Thymus (tissue), 14 donors: ENCODE measurements at places on chromosomes 13 and 19.

GRCh38 chr19:2302319-2303210 is 5.4 kb downstream of the LINGO3 start:
- H3K27ac ChIP-seq: no peak overlapping the region
- H3K27me3 ChIP-seq: peaks cover 45% of the 10 kb centered on the region
- H3K4me3 ChIP-seq: no peak overlapping the region
- no peaks in the 10 kb centered on the region for H3K4me1 ChIP-seq
- no peak for DNase-seq

- H3K36me3 ChIP-seq: peaks cover 7% of the 10 kb centered on the region
- no peaks in the 10 kb centered on the region for H3K4me1 ChIP-seq
- DNase-seq: no peak
- no peak overlapping the region for H3K4me3 ChIP-seq
Observed at GRCh38 chr19:6035026-6035425, 57.1 kb upstream of the RANBP3 start.

- H3K4me3 ChIP-seq: no peak overlapping the region
- H3K36me3 ChIP-seq: no peaks in the 10 kb centered on the region
- H3K27me3 ChIP-seq: no peaks in the 10 kb centered on the region
- H3K27ac ChIP-seq: no peak overlapping the region
- DNase-seq: no peak
Observed at GRCh38 chr19:33458171-33458633, 63.4 kb downstream of the PEPD start.

DNA sequence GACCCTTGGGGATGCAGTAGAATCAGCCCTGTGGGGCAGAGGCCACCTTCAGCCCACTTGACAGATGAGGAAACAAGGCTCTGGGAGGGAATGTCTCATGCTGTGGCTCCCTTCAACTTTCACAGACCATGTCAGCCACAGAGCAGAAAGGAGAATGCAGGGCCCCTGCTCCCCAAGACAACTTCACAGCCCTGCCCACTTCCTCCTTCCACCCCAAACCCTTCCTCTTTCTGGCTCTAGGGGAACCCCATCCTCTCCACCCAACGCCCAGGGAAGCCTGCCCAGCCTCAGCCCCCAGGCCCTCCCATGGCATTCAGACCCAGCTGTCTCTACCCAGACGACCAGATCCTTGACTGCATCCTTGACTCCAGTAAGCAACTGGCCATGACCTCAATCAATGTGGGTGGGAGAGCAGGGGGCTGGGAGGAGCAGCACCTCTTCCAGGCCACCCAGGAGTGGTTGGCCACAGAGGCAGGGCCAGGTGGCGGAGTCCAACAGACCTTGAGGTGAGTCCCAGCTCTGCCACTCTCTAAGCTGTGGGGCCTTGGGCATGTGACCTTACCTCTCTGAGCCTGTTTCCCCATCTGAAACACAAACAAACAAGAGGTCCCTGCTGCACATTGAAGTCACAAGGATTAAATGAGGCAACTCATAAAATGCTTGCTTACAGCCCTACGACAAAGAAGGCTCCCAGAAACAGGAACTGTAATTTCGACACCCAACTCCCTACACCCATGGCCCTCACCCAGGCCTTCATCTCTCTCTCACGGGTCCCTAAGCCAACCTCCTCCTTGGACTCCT is 15.8 kb downstream of the DEDD2 start:
- no peak for DNase-seq
- no peaks in the 10 kb centered on the region for H3K27me3 ChIP-seq

- no peaks in the 10 kb centered on the region for H3K27me3 ChIP-seq
- H3K36me3 ChIP-seq: peaks cover 2% of the 10 kb centered on the region
- H3K4me1 ChIP-seq: no peaks in the 10 kb centered on the region
Observed at GRCh38 chr19:30017172-30017571, 75.1 kb downstream of the URI1 start.

GRCh38 chr13:112510002-112510780 is 77.8 kb downstream of the TUBGCP3 start:
- DNase-seq: peak; percentile 13
- H3K36me3 ChIP-seq: peaks cover 59% of the 10 kb centered on the region
- H3K4me1 ChIP-seq: no peaks in the 10 kb centered on the region
- H3K4me3 ChIP-seq: no peak overlapping the region
- no peak overlapping the region for H3K27ac ChIP-seq

DNA sequence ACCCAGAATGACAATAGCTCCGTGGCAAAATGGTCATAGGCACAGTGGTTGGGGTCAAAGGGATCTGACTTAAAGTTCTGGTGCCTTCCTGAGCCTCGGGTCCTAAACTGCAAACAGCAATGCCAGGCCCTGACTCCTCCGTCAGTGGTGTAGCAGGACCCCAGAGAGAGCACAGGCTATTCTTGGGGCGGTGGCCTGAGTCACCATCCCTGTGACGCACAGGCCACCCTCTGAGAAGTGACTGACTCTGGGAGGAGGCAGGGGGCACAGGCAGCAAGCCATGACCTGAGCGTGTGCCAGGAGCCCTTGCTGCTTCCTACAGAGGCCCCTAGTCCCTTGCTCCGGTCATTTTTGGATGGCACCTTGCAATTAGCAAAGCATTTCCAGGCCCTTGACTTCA is 18.7 kb downstream of the PLVAP start:
- no peak for DNase-seq
- H3K27me3 ChIP-seq: no peaks in the 10 kb centered on the region
- no peak overlapping the region for H3K27ac ChIP-seq
- H3K4me3 ChIP-seq: no peak overlapping the region
- no peaks in the 10 kb centered on the region for H3K36me3 ChIP-seq
- H3K4me1 ChIP-seq: no peaks in the 10 kb centered on the region

GRCh38 chr19:49113762-49114629 is at the start of gene LIN7B:
TSS of gene LIN7B (plus strand) at chr19:49114370. CDS start at chr19:49114405, 35 bp downstream.
- peaks cover 3% of the 10 kb centered on the region for H3K36me3 ChIP-seq
- DNase-seq: peak; percentile 76
- H3K4me1 ChIP-seq: peaks cover 18% of the 10 kb centered on the region

- H3K27ac ChIP-seq: no peak overlapping the region
- H3K4me1 ChIP-seq: peaks cover 3% of the 10 kb centered on the region
- peaks cover 73% of the 10 kb centered on the region for H3K36me3 ChIP-seq
- no peak overlapping the region for H3K4me3 ChIP-seq
- no peak for DNase-seq
Observed at GRCh38 chr19:876780-877314, 16.1 kb downstream of the MED16 start.

DNA sequence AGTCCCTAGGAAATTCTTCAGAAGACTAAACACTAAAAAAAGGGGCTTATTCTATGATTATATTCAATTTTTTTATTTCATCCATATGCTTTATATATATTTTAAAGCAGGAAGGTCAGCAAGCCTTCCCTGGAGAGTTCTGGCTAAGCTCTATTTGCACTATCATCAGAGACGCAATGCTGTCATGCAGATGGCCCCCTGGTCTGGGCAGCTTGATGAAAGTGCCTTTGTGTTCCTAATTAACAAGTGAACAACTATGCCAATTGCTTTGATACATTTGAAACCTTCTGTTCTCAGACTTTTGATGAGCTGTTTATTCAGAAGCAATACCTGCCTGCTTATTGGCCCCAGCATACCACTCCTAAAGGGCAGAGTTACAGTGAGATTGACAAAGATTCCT is 1344.6 kb downstream of the OLFM4 start:
- H3K36me3 ChIP-seq: no peaks in the 10 kb centered on the region
- H3K27ac ChIP-seq: no peak overlapping the region
- H3K4me3 ChIP-seq: no peak overlapping the region
- no peak for DNase-seq
- H3K27me3 ChIP-seq: no peaks in the 10 kb centered on the region

DNA sequence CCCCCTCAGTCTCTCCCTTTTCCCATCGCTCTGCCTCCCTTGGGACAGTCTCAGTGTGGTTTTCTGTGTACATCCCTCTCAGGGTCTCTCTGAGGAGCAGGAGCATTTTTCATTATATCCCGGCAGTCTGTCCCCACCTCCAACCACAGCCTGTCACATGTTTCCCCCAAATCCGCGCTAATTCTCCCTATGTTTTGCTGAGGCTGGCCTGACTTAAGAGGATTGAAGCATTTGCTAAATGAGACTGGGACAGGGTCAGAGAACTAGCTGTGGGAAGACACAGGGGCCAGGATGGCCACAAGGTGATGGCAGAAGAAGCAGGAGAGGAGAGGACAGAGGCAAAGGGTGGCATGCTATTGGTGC is 5.5 kb downstream of the TPRX1 start:
- no peaks in the 10 kb centered on the region for H3K36me3 ChIP-seq
- peaks cover 2% of the 10 kb centered on the region for H3K27me3 ChIP-seq
- DNase-seq: no peak
- H3K27ac ChIP-seq: no peak overlapping the region
- H3K4me3 ChIP-seq: no peak overlapping the region

- H3K4me1 ChIP-seq: peaks cover 2% of the 10 kb centered on the region
- H3K27ac ChIP-seq: peak overlapping the region; percentile 77
- no peak overlapping the region for H3K4me3 ChIP-seq
- no peaks in the 10 kb centered on the region for H3K36me3 ChIP-seq
- no peaks in the 10 kb centered on the region for H3K27me3 ChIP-seq
- DNase-seq: no peak
Observed at GRCh38 chr13:40207001-40207478, 459.4 kb downstream of the FOXO1 start.

DNA sequence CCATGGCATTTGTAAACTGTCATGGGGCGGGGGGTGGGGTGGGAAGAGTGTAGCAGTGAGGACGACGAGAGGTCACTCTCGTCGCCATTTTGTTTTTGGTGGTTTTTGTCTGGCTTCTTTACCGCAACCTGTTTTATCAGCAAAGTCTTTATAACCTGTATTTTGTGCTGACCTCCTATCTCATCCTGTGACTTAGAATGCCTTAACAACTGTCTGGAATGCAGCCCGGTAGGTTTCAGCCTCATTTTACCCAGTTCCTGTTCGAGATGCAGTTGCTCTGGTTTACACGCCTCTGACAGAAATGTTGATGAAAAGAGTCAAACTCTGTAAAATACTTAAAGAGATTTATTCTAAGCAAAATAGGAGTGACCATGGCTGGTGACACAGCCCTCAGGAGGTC is 852.0 kb downstream of the DACH1 start:
- H3K27ac ChIP-seq: no peak overlapping the region
- DNase-seq: no peak
- H3K4me3 ChIP-seq: no peak overlapping the region
- no peaks in the 10 kb centered on the region for H3K36me3 ChIP-seq

DNA sequence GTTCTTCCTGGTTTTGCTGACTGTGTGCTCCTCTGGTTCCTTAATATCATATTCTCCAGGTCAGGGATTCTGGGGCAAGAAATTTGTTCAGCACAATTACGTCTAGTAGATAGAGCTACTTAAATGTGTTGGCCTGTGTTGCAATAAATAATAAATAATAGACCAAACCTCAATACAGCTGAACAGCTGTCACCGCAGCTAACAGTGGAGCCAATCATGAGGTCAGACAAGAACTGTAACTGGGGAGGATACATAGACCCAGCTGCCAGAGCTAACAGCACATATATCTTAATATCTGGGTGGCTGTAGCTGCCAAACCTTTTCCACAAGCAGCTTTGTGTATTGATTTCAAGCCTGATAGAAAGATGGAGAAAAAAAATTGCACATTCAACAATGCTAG is 1596.3 kb upstream of the PCDH20 start:
- H3K27ac ChIP-seq: no peak overlapping the region
- no peaks in the 10 kb centered on the region for H3K36me3 ChIP-seq
- H3K4me3 ChIP-seq: no peak overlapping the region
- no peaks in the 10 kb centered on the region for H3K27me3 ChIP-seq

- H3K27ac ChIP-seq: no peak overlapping the region
- no peaks in the 10 kb centered on the region for H3K27me3 ChIP-seq
Observed at GRCh38 chr13:27489456-27489855, 39.1 kb upstream of the MTIF3 start.

GRCh38 chr13:41833201-41833600 is 127.7 kb downstream of the VWA8 start:
- no peak for DNase-seq
- no peaks in the 10 kb centered on the region for H3K4me1 ChIP-seq
- no peaks in the 10 kb centered on the region for H3K27me3 ChIP-seq
- peaks cover 2% of the 10 kb centered on the region for H3K36me3 ChIP-seq
- H3K27ac ChIP-seq: no peak overlapping the region
- H3K4me3 ChIP-seq: no peak overlapping the region

DNA sequence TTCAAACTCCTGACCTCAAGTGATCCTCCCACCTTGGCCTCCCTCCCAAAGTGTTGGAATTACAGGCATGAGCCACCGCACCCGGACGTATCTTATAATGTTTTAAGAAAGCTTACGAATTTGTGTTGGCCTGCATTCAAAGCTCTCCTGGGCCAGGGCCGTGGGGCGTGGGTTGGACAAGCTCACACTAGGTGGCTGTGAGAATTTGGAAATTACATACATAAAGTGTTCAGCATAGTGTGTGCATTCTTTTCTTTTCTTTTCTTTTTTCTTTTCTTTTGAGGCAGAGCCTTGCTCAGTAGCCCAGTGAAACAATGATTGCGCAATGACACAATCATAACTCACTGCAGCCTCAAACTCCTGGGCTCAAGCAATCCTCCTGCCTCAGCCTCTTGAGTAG is 2.6 kb downstream of the ZSWIM4 start:
- DNase-seq: no peak
- H3K27me3 ChIP-seq: no peaks in the 10 kb centered on the region
- peaks cover 6% of the 10 kb centered on the region for H3K36me3 ChIP-seq
- H3K4me1 ChIP-seq: peaks cover 25% of the 10 kb centered on the region

- no peak overlapping the region for H3K4me3 ChIP-seq
- peaks cover 20% of the 10 kb centered on the region for H3K27me3 ChIP-seq
- no peaks in the 10 kb centered on the region for H3K36me3 ChIP-seq
Observed at GRCh38 chr19:12995596-12996405, 526 bp downstream of the NFIX start.

DNA sequence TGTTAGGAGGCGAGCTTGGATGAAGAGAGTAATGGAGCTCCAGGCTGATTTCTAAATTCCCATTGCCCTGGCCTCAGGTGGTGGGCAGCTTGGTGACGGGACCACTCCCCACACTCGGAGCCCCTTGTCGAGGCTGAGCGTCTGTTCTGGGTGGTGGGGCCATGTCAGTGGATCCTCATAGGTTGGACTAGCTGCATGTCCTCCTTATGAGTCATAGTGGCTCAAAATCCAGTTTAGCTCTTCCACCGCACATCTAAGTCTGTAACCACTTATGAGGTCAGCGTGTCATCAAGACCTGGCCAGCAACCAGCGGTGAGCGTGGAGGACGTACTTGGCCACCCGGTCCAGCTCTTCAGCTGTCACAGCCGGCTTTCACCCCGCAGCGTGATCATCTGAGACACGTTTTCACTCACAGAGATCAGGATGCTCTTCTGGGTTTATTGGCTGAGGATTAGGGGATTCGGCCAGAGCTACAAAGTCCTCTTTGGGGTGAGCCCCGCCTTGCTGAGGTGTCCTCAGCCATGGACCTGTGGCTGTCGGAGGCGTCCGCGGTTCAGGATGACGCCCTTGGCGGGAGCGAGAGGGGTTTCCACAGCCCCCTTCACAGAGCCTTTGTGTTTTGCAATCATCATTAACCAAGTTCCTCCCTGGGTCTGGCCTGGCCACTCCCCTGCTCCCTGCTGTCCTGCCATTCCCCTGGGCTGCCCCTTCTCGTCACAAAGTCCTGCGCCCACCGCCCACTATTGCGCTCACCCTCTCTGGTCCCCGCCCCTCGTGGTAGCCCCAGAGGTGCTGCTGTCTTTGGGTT is 41.9 kb downstream of the ADPRHL1 start:
- peaks cover 6% of the 10 kb centered on the region for H3K4me1 ChIP-seq
- no peaks in the 10 kb centered on the region for H3K36me3 ChIP-seq
- H3K4me3 ChIP-seq: no peak overlapping the region
- no peaks in the 10 kb centered on the region for H3K27me3 ChIP-seq
- H3K27ac ChIP-seq: no peak overlapping the region
- DNase-seq: no peak

- H3K27me3 ChIP-seq: no peaks in the 10 kb centered on the region
- no peak overlapping the region for H3K4me3 ChIP-seq
- DNase-seq: no peak
- peaks cover 29% of the 10 kb centered on the region for H3K4me1 ChIP-seq
- H3K27ac ChIP-seq: no peak overlapping the region
Observed at GRCh38 chr13:98880677-98881076, 97.2 kb downstream of the DOCK9 start.
